Activated CD8-positive, alpha-beta memory T cell treated with anti-CD3 and anti-CD28 coated beads for 4 hours (primary cell): ENCODE measurements at places on chromosomes 2 and 18.

DNA sequence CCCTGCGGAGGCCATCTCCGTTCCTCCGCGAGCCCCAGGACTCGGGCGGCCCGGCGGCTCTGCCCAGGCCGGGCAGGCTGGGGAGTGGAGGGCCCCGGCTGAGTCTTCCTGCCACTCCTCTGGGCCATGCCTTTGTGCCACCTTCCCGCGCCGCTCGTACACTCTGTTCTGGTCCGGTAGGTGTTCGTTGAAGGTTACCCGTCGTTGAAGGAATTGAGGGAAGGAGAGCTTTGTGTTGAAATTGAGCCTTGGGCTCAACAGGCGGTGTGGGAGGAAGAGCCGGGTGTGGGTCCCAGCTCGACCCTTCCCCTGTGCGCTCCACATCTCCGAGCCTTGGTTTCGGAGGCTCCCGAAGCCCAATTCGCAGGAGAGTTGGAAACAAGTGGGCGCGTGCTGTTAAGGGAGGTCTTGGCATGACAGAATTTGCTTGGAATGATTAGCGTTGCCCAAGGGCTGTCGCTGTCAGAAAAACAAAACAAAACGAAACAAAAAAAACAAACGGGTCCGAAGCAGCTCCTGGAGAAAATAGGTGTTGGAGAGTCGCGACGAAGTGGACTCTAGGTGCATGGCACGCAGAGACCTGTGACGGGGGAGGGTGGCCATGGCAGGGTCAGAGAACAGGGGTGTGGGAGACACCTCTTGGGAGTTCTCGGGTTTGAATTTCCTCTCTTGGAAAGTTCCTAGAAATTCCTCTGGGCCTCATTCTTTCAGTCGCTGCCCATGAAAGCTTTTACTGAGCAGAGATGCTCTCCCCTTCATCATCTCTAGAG lies 1.2 kb upstream of the MZT2A start:
- no peak for DNase-seq

GRCh38 chr2:65615602-65616001 lies 183.2 kb upstream of the SPRED2 start:
- no peak for DNase-seq

DNA sequence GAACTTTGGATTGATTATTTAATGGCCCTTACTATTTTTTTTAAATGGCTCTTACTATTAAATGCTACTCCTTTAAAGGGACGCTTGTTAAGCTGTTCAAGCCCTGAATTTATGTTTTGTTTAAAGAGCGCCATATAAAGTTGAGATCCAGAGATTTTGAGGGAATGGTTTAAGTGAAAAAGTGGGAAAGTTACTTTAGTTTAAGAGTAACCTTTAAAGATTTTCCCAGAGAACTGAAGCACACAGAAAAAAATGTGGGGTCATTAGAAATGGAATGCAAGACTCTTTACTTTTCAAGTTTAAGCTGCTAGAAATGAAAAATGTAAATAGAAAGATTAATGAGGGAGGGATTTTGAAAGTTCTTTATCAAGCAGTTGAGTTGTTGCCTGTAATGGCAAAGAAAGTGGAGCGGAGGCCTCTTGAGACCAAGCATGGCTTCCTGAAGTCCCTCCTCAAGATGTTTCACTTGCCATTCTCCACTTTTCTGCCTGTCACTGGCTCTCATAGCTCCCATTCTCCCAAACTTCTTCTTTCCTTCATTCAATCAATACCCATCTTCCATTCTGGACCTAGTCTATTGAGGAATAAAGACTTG lies 93.2 kb downstream of the KCNS3 start:
- DNase-seq: no peak

DNA sequence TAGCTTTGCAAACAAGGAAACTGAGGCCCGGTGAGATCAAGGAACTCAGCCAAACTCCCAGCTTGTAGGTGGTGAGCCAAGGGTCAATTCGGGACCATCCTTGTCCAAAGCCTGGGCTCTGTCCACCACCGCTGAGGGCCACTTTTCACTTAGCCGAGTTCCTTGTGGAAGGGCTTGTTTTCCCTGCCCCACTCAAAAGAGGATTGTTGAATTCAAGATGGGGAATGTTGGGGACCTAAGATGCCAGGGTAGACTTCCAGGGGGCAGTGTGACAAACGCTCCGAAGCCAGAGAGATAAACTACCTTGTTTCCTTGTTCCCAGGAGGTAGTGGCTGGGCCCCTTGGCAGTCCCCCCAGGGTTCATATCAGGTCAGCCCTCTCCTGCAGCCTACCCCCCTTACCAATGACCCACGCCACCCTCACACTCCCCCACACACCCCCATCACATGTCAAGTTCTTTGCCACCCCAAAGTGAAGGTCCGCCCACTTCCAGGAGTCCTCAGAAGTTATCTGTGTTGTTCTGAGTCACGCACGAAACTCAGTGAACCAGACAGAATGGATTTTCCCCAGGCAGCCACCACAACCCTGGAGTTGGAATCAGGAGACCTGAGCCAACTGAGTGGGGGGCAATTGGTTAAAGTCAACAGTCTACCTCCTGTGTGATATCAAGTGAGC lies 10.3 kb upstream of the ATOH8 start:
- no peak for DNase-seq

- no peak for DNase-seq
Measured at GRCh38 chr2:172908275-172908674, 167.4 kb upstream of the MAP3K20 start.

DNA sequence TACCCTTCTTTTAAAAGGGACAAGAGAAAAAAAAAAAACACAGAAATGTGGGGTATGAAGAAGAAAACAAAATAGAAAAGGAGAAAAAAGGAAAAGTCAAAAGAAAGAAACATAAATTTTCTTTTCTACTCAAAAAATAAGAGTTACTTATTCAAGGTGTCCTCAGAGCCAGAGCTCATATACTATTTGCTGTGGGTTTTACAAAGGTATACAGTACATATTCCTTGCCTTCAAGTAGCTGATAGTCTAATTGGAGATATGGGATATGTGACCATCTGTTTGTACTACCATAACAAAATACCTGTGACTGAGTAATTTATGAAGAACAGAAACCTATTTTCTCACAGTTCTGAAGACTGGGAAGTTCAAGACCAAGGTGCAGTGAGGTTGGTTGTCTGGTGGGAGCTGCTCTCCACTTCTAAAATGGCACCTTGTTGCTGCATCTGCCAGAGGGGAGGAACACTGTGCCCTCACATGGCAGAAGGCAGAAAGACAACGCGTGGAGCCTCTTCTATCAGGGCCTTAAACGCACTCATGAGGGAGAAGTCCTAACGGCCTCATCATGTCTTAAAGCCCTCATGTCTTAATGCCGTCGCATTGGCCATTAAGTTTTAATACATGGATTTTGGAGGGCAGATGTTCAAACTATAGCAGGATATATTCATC lies 33.9 kb downstream of the NBAS start:
- no peak for DNase-seq

GRCh38 chr2:164719996-164720941 lies 99.0 kb upstream of the GRB14 start:
- DNase-seq: no peak

GRCh38 chr2:10333247-10333613 lies 30.5 kb downstream of the HPCAL1 start:
- DNase-seq: no peak

DNA sequence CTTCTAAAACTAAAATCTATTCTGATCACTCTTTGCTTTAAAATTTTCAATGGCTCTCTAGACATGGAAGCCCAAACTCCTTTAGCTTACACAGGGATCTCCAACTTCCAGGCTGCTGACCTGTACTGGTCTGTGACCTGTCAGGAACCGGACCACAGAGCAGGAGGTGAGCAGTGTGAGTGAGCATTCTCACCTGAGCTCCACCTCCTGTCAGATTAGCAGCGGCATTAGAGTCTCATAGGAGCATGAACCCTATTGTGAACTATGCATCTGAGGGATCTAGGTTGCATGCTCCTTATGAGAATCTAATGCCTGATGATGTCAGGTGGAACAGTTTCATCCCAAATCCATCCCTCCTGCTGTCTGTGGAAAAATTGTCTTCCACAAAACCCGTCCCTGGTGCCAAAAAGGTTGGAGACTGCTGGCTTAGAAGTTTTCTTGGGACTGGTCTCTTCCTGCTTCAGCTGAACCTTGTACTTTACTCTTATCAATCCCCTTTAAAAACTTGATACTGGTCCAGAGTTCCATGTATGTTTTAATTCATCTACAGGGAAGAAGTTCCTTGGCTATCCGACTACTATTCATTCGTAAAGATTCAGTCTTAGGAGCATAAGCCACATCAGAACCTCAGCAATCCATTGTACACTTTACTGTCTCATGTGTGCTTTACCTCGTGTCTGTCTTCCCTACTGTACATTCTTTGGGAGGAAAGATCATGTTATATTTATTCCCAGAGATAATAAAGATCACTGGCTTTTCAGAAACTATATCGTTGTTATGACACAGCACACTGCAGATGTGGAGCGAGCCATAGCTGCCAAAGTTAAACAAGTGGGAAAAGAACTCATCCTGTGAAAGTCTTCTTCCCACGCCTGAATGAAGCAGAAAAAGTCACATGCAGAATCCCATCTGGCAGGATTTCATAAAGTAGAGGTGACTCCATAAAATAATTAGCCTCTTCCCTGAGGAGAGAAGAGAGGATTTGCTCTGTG lies 183.8 kb downstream of the LRATD1 start:
- DNase-seq: no peak

DNA sequence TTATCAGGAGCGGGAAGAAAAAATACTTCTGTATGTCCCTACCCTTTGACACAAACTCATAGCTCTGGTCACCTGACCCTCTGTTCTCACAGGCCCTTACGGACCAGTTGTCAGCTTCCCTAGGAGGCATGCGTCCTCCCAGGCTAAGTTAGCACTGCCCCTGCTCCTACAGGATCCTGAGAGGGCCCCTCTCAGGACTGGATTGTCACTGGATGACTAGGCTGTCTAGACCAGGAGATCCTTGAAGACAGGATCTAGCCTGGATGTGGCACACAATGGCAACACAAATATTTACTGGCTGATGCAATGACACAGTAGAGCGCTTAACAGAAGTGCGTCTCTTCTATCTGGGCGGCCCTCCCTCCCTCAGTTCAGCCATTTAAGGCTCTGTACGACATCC lies 7.7 kb downstream of the FAM228A start:
- DNase-seq: no peak

DNA sequence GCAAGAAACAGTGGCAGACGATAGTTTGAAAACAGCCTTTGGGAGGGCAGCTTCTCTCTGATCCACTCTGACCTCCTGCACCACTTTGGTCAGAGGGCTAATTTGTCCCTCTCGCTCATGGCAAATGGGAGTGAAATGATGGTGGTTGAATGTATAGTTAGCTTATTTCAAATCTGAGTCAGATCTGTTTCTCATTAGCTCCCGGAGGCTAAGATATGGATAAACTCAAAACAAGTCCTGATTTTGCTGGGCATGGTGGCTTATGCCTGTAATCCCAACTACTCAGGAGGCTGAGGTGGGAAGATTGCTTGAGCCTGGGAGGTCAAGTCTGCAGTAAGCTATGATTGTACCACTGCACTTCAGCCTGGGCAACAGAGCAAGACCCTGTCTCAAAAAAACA lies 145.0 kb downstream of the ALK start:
- no peak for DNase-seq

- DNase-seq: no peak
Measured at GRCh38 chr2:189933911-189934399, 128.6 kb downstream of the MSTN start.

- no peak for DNase-seq
Measured at GRCh38 chr2:233093166-233093448, 33.0 kb downstream of the INPP5D start.

- DNase-seq: no peak
Measured at GRCh38 chr2:222907790-222908441, 47.1 kb downstream of the ACSL3 start.

DNA sequence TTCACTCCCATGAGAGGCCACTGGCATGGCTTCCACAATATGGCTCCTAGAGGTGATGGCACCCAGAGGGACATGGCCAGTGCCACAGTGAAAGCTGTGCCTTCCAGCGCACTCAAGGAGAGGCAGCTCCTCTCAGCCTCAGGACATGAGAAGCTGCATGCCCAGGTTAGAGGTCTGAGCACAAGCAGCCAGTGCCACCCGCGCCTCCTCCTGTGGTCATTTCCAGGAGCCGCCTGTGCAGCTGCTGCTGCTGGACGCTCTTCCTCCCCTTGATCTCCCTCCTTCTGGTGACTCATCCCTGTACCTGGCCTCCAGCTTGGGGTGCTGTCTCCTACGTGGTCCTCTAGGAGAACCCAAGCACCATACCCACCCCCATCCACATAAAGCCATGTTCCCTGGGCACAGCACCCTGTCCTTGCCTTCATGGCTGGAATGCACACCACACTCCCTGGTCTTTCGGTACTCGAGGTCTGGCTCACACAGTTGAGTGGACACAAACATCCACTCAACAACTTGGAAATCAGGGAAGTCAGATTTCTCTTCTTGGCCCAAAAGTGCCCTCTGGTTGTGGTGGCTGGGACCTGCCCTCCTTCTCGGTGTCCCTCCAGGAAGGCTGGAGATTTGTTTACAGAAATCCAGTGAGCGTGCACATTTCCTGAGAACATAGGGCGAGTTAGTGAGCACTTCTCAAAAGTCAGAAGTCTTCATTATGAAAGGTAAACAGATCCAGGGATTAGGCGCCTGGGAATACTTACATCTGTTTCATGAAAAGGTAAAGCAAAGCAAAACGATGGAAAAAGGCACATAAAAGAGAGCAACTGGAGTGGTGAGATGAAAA lies 96.7 kb downstream of the EIPR1 start:
- no peak for DNase-seq

- DNase-seq: no peak
Measured at GRCh38 chr2:160783474-160783873, 289.9 kb upstream of the RBMS1 start.

DNA sequence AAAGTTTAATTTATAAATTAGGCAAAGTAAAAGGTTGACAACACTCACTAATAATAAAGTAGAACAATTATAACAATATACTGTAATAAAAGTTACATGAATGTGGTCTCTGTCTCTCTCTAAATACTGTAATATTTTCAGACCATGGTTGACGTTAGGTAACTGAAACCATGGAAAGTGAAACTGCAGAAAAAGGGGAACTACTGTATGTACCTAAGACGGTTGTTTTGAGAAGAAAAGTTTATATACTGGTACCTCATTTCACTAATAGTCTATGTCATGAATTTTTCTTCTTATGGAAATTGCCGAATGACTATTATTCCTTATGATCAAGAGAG lies 166.7 kb upstream of the ZNF521 start:
- DNase-seq: no peak

- no peak for DNase-seq
Measured at GRCh38 chr2:45771261-45771660, 119.8 kb downstream of the PRKCE start.

GRCh38 chr2:23417310-23417709 lies 32.3 kb downstream of the KLHL29 start:
- DNase-seq: no peak

- no peak for DNase-seq
Measured at GRCh38 chr2:144548532-144549191, 28.7 kb upstream of the ZEB2 start.

GRCh38 chr2:206028101-206028500 lies 57.9 kb downstream of the INO80D start:
- DNase-seq: no peak

GRCh38 chr2:136645236-136645828 lies 120.0 kb upstream of the THSD7B start:
- no peak for DNase-seq

- DNase-seq: no peak
Measured at GRCh38 chr2:230268606-230269243, 43.2 kb downstream of the SP140 start.

- DNase-seq: no peak
Measured at GRCh38 chr18:9594823-9595596, 19.3 kb downstream of the PPP4R1 start.
